ENCODE measurements at places on chromosomes 11 and 22. TPM values are rescaled to one million over a fixed set of nuclear protein-coding genes. Genes with fewer than 3 reads are reported as not detected.

PNPLA5 gene
- not detected for polyA plus RNA-seq

TCN1 gene
- polyA plus RNA-seq, result 0.23 TPM

TUB gene
- 12.3 TPM for polyA plus RNA-seq

MMP3 gene
- polyA plus RNA-seq, result not detected

OR52E8 gene
- not detected for polyA plus RNA-seq

OR51A2 gene
- polyA plus RNA-seq, result not detected

IL17REL gene
- not detected for polyA plus RNA-seq

PEX16 gene
- 11.7 TPM for polyA plus RNA-seq

RAB36 gene
- polyA plus RNA-seq, result 0.80 TPM

ME3 gene
- polyA plus RNA-seq, result 10.8 TPM

MYBPC3 gene
- 0.75 TPM for polyA plus RNA-seq

KRTAP5-11 gene
- not detected for polyA plus RNA-seq

SCT gene
- polyA plus RNA-seq, result 97.2 TPM

H19 gene
- 12,528 TPM for polyA plus RNA-seq

CHRNA10 gene
- 5.7 TPM for polyA plus RNA-seq

DDI1 gene
- not detected for polyA plus RNA-seq

THAP12 gene
- 48.1 TPM for polyA plus RNA-seq

SERHL2 gene
- polyA plus RNA-seq, result 3.2 TPM

OR5D14 gene
- polyA plus RNA-seq, result not detected

MS4A1 gene
- polyA plus RNA-seq, result 0.68 TPM

All from forelimb muscle (tissue), 1 donor.